Heart right ventricle (tissue), 16 donors: ENCODE measurements at places on chromosomes 5 and 9. TPM values are rescaled to one million over a fixed set of nuclear protein-coding genes. Genes with fewer than 3 reads are reported as not detected.

Gene SPATA31D3
- not detected for total RNA-seq

Gene STK32A
- 1.2 TPM for total RNA-seq

Gene NUDCD2
- 17.1 TPM for total RNA-seq

Gene OBP2B
- not detected for total RNA-seq

Gene OR1Q1
- not detected for total RNA-seq

Gene MINAR2
- total RNA-seq = not detected

Gene PCDHGA3
- total RNA-seq = 14.6 TPM

Gene PCDHB11
- total RNA-seq = 0.81 TPM

Gene FAM200C
- total RNA-seq = 3.1 TPM

Gene PCDHAC1
- total RNA-seq = 0.07 TPM

Gene SYK
- total RNA-seq = 26.1 TPM

Gene OLFML2A
- total RNA-seq = 32.2 TPM

Gene RLN2
- total RNA-seq = not detected

Gene NDUFAF2
- total RNA-seq = 28.1 TPM

Gene OR13C8
- not detected for total RNA-seq

- H3K27me3 ChIP-seq = peaks cover 29% of the 10 kb centered on the region
- H3K4me1 ChIP-seq = peaks cover 38% of the 10 kb centered on the region
Measured at GRCh38 chr9:23824830-23825591, 1.0 kb downstream of the ELAVL2 start.

DNA sequence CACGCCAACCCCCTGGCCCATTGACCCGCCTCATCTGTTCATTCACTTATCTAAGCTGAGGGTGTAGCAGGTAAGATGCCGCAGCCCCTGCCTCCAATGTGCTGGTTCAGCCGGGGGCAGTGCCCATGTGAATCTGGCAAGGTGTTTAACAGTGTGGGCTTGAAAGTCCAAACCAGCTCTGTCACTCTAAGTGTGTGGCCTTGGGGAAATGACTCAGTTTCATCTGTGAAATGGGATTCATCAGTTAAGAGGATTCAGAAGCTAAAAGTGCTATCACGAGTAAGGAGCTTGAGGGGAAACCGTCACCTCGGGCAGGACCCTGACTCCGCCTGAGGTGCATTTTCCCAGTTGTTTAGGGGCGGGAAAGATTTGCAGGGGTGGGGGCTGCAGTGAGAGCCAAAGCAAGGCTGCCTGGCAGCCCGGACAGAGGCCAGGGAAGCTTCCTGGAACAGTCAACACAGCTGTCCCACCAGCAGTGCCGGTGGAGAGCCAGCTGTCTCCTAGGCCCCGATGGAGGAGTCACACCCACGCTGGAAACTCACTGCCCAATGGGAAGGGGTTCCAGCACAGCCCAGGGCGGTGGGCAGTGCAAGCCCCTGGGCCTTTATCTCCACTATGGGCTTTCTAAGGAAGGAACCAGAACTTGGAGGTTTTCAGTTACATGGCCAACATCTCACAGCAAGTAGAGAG lies 9.7 kb upstream of the URM1 start:
- peaks cover 22% of the 10 kb centered on the region for H3K4me1 ChIP-seq
- no peaks in the 10 kb centered on the region for H3K27me3 ChIP-seq
- peak overlapping the region; percentile 52 for H3K4me3 ChIP-seq
- peaks cover 35% of the 10 kb centered on the region for H3K36me3 ChIP-seq
- no peak for DNase-seq

- H3K4me3 ChIP-seq = no peak overlapping the region
- no peaks in the 10 kb centered on the region for H3K36me3 ChIP-seq
- H3K27me3 ChIP-seq = no peaks in the 10 kb centered on the region
- no peak for DNase-seq
- no peak overlapping the region for H3K27ac ChIP-seq
- no peaks in the 10 kb centered on the region for H3K4me1 ChIP-seq
Measured at GRCh38 chr5:83015676-83016075, 61.5 kb downstream of the TMEM167A start.

- no peak overlapping the region for H3K4me3 ChIP-seq
- no peaks in the 10 kb centered on the region for H3K27me3 ChIP-seq
- H3K36me3 ChIP-seq = no peaks in the 10 kb centered on the region
- H3K27ac ChIP-seq = no peak overlapping the region
Measured at GRCh38 chr5:168877132-168877892, 298.1 kb upstream of the PANK3 start.

GRCh38 chr9:81874931-81875330 lies 53.3 kb upstream of the SPATA31D4 start:
- peak overlapping the region; percentile 9 for H3K27ac ChIP-seq
- H3K27me3 ChIP-seq = no peaks in the 10 kb centered on the region
- H3K36me3 ChIP-seq = no peaks in the 10 kb centered on the region
- no peak for DNase-seq
- H3K4me3 ChIP-seq = no peak overlapping the region
- peaks cover 6% of the 10 kb centered on the region for H3K4me1 ChIP-seq

DNA sequence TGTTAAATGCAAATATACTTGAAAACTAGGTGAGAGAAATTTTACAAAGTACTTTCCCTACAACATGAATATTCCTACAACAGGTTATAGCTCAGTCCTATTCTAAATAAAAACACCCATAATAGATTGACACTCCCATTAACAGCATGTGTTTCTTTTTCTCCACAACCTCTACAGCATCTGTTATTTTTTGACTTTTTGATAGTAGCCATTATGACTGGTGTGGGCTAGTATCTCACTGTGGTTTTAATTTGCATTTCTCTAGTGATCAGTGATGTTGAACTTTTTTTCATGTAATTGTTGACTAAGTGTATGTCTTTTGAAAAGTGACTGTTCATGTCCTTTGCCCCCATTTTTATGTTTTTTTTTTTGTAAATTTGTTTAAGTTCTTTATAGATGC lies 1506.1 kb upstream of the CDH9 start:
- no peaks in the 10 kb centered on the region for H3K36me3 ChIP-seq
- no peak overlapping the region for H3K27ac ChIP-seq
- no peaks in the 10 kb centered on the region for H3K4me1 ChIP-seq
- no peak overlapping the region for H3K4me3 ChIP-seq
- no peaks in the 10 kb centered on the region for H3K27me3 ChIP-seq
- no peak for DNase-seq

- H3K4me1 ChIP-seq = peaks cover 6% of the 10 kb centered on the region
- H3K27me3 ChIP-seq = peaks cover 25% of the 10 kb centered on the region
- DNase-seq = no peak
Measured at GRCh38 chr5:172453206-172453985, 929 bp downstream of the SH3PXD2B start.

- DNase-seq = no peak
- H3K4me1 ChIP-seq = peaks cover 46% of the 10 kb centered on the region
- no peaks in the 10 kb centered on the region for H3K36me3 ChIP-seq
- H3K27ac ChIP-seq = peak overlapping the region; percentile 91
- no peaks in the 10 kb centered on the region for H3K27me3 ChIP-seq
Measured at GRCh38 chr9:98887918-98888510, 55.7 kb upstream of the COL15A1 start.

GRCh38 chr9:89462817-89463683 lies 34.9 kb downstream of the SEMA4D start:
- no peak for DNase-seq
- H3K27me3 ChIP-seq = no peaks in the 10 kb centered on the region
- H3K36me3 ChIP-seq = no peaks in the 10 kb centered on the region
- no peak overlapping the region for H3K27ac ChIP-seq
- no peak overlapping the region for H3K4me3 ChIP-seq
- no peaks in the 10 kb centered on the region for H3K4me1 ChIP-seq

- H3K36me3 ChIP-seq = no peaks in the 10 kb centered on the region
- no peak overlapping the region for H3K4me3 ChIP-seq
- H3K27ac ChIP-seq = peak overlapping the region; percentile 55
- H3K27me3 ChIP-seq = no peaks in the 10 kb centered on the region
Measured at GRCh38 chr9:127109212-127109711, 13.2 kb downstream of the ANGPTL2 start.

- no peak overlapping the region for H3K4me3 ChIP-seq
- no peak for DNase-seq
- no peak overlapping the region for H3K27ac ChIP-seq
- H3K27me3 ChIP-seq = no peaks in the 10 kb centered on the region
- peaks cover 11% of the 10 kb centered on the region for H3K4me1 ChIP-seq
Measured at GRCh38 chr5:111559680-111560079, 47.3 kb upstream of the STARD4 start.

- peak; percentile 93 for DNase-seq
- H3K27me3 ChIP-seq = peaks cover 6% of the 10 kb centered on the region
- peak overlapping the region; percentile 96 for H3K4me3 ChIP-seq
- peak overlapping the region; percentile 96 for H3K27ac ChIP-seq
- H3K36me3 ChIP-seq = no peaks in the 10 kb centered on the region
- H3K4me1 ChIP-seq = peaks cover 14% of the 10 kb centered on the region
Measured at GRCh38 chr9:129174102-129174723, 3.8 kb downstream of the IER5L start.

GRCh38 chr5:58631895-58632294 lies 49.0 kb downstream of the RAB3C start:
- H3K4me1 ChIP-seq = no peaks in the 10 kb centered on the region
- no peaks in the 10 kb centered on the region for H3K36me3 ChIP-seq
- no peak overlapping the region for H3K27ac ChIP-seq

- H3K36me3 ChIP-seq = no peaks in the 10 kb centered on the region
- peaks cover 35% of the 10 kb centered on the region for H3K4me1 ChIP-seq
- DNase-seq = no peak
- peak overlapping the region; percentile 77 for H3K4me3 ChIP-seq
- no peak overlapping the region for H3K27ac ChIP-seq
- H3K27me3 ChIP-seq = no peaks in the 10 kb centered on the region
Measured at GRCh38 chr5:87411586-87411972, 1.2 kb downstream of the CCNH start.

GRCh38 chr9:71984403-71984802 lies 73.0 kb downstream of the C9orf85 start:
- no peaks in the 10 kb centered on the region for H3K27me3 ChIP-seq
- no peak overlapping the region for H3K4me3 ChIP-seq
- peak; percentile 53 for DNase-seq
- no peak overlapping the region for H3K27ac ChIP-seq
- H3K4me1 ChIP-seq = peaks cover 18% of the 10 kb centered on the region

DNA sequence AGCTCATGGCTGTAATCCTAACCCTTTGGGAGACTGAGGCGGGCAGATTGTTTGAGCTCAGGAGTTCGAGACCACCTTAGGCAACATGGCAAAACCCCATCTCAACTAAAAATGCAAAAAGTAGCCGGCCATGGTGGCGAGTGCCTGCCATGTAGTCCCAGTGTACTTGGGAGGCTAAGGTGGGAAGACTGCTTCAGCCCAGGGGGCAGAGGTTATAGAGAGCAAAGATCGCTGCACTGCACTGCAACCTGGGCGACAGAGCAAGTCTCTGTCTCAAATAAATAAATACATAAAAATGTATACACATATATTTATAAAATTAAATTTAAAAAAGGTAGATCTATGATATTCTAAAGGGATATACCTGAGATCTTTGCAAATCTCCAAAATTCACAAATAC lies 19.4 kb downstream of the ZBTB5 start:
- H3K27me3 ChIP-seq = no peaks in the 10 kb centered on the region
- H3K4me1 ChIP-seq = no peaks in the 10 kb centered on the region
- no peaks in the 10 kb centered on the region for H3K36me3 ChIP-seq
- DNase-seq = no peak
- no peak overlapping the region for H3K4me3 ChIP-seq

GRCh38 chr5:1651250-1651649 lies 127.5 kb upstream of the LPCAT1 start:
- no peaks in the 10 kb centered on the region for H3K36me3 ChIP-seq
- no peak overlapping the region for H3K27ac ChIP-seq
- no peak overlapping the region for H3K4me3 ChIP-seq
- H3K27me3 ChIP-seq = peaks cover 53% of the 10 kb centered on the region
- DNase-seq = no peak
- H3K4me1 ChIP-seq = peaks cover 6% of the 10 kb centered on the region

- no peak for DNase-seq
- H3K27me3 ChIP-seq = no peaks in the 10 kb centered on the region
- H3K4me1 ChIP-seq = peaks cover 5% of the 10 kb centered on the region
- H3K27ac ChIP-seq = peak overlapping the region; percentile 4
- H3K36me3 ChIP-seq = no peaks in the 10 kb centered on the region
Measured at GRCh38 chr9:125888211-125888610, 141.0 kb downstream of the PBX3 start.

- no peak for DNase-seq
- H3K27me3 ChIP-seq = no peaks in the 10 kb centered on the region
- no peaks in the 10 kb centered on the region for H3K36me3 ChIP-seq
- no peak overlapping the region for H3K27ac ChIP-seq
- no peaks in the 10 kb centered on the region for H3K4me1 ChIP-seq
- no peak overlapping the region for H3K4me3 ChIP-seq
Measured at GRCh38 chr5:173780235-173781234, 107.6 kb upstream of the CPEB4 start.

GRCh38 chr9:125966466-125966865 lies 219.3 kb downstream of the PBX3 start:
- no peak for DNase-seq
- no peaks in the 10 kb centered on the region for H3K36me3 ChIP-seq
- no peaks in the 10 kb centered on the region for H3K27me3 ChIP-seq
- no peaks in the 10 kb centered on the region for H3K4me1 ChIP-seq

DNA sequence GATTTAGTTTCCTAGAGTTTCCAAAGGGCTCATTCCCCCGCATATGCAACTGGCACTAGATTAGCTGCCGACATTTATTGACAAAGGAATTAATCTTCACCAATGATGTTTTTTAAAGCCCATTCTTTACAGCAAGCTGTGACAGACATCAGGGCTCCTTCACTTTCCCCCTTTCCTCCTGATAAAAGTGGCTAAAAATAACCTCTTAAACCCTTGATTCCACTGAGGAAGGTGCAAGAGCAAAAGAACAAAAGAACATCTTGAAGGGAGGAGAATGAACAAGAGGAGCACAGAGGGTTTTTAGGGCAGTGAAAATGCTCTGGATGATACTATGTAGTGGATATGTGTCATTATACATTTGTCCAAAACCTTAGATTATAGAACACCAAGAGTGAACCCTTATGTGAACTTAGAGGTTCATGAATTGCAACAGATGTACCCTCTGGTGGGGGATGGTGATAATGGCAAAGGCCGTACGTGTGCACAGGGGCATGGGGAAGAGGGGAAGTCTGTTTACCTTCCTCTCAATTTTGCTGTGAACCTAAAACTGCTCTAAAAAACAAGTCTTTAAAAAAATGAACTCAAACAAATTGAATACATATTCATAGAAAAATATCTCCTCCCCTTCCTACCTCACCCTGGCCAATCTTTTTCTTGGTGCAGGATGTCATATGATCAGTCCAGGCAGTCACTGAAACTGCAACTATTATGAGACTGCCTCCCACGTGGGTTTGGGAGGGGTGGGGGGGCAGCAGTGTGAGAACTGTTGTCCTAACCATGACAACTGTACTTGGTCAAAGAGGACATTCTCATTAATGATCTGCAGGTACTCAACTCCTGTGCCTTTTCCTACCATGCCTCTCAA lies 83.0 kb downstream of the MARCHF3 start:
- DNase-seq = no peak
- no peak overlapping the region for H3K4me3 ChIP-seq
- no peaks in the 10 kb centered on the region for H3K36me3 ChIP-seq
- peaks cover 36% of the 10 kb centered on the region for H3K4me1 ChIP-seq
- no peak overlapping the region for H3K27ac ChIP-seq

GRCh38 chr9:130129432-130130061 lies 42.7 kb upstream of the NCS1 start:
- no peaks in the 10 kb centered on the region for H3K27me3 ChIP-seq
- peaks cover 19% of the 10 kb centered on the region for H3K4me1 ChIP-seq
- DNase-seq = no peak
- H3K4me3 ChIP-seq = no peak overlapping the region
- H3K27ac ChIP-seq = no peak overlapping the region
- H3K36me3 ChIP-seq = peaks cover 61% of the 10 kb centered on the region
